HuH-7.5 (cell line): ENCODE measurements at places on chromosomes 1 and 21.
A peak's percentile ranks its signal among the peaks of the same experiment; 100 is the strongest.

GRCh38 chr1:208737161-208737560 is 493.0 kb upstream of the PLXNA2 start:
- no peak for DNase-seq

GRCh38 chr1:58477390-58477789 is 69.1 kb downstream of the OMA1 start:
- DNase-seq, result no peak

DNA sequence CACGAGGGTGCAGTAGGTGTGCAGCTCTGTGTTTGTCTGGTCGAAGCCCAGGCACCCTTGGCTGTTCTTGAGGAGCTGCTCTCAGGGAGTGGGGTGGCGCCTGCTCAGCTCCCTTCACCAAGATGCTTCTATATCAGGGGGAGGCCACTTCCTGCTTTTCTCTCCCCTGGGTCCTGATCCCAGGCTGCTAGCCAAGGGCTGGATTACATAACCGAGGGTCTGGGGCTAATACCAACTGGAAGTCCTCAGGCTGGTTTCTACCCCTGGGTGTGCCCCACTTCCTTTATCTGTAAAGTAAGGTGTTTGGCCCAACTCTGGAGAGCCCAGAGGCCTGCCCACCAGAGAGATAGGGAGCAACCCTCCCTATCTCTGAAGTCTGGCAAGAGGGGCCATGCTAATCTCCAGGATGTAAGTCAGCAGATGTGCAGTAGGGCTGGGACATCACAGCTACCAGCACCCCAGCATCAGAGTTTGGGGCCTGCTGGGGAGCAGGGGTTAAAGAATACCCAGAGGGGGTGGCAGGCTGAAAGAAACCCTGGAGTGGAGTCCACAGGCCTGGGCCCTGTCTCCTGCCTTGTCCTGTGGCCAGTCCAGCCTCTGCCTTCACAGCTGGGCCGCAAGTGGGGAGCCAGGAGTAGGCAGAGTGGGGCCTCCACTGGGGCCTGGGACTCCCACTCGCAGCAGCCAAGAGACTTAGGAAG is 2.1 kb downstream of the SELENBP1 start:
- no peak for DNase-seq

GRCh38 chr1:8155528-8156186 is 129.5 kb upstream of the ERRFI1 start:
- DNase-seq, result no peak

DNA sequence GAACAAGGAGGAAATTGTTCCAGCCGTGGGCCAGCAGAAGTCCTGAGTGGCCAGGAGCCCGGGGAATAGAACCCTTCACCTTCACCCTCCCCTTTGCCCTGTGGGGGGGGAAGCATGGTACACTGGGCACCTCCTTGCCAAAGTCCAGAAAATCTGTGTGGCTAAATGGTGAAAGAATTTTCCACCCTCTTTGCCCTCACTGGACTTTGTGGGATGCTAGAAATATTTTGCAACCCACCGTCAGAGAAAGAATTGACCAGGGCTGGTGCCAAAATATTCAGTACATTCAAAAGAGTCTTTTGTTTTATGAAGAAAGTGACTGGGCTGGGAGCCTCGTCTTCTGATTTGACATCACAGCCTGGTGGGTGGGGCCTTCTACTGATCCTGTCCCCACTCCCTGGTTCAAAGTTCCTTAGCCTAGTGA is 14.6 kb downstream of the NFASC start:
- DNase-seq, result no peak

DNA sequence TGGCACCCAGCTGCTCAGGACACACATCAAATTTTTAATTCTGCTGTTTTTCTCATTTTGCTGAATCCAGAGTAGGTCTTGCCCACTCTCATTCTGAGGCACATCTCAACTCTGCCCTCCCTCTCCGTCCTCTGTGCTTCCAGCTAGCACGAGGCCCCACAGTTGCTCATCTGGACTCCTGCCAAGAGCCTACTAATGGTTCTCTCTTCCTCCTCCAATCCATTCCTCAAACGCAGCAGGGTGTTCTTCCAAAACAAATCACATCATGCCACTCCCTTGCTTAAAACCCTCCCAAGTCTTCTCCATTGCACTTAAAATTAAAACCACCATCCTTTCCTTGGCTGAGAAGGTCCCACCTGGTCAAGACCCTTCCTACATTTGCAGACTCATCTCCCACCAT is 49.8 kb upstream of the SCAF4 start:
- no peak for DNase-seq

- no peak for DNase-seq
Observed at GRCh38 chr1:175494011-175494554, 249.3 kb downstream of the TNR start.

- DNase-seq, result peak; percentile 89
Observed at GRCh38 chr1:3283849-3284248, 170.6 kb upstream of the ARHGEF16 start.

- no peak for DNase-seq
Observed at GRCh38 chr1:7827126-7827955, 25.5 kb downstream of the UTS2 start.

DNA sequence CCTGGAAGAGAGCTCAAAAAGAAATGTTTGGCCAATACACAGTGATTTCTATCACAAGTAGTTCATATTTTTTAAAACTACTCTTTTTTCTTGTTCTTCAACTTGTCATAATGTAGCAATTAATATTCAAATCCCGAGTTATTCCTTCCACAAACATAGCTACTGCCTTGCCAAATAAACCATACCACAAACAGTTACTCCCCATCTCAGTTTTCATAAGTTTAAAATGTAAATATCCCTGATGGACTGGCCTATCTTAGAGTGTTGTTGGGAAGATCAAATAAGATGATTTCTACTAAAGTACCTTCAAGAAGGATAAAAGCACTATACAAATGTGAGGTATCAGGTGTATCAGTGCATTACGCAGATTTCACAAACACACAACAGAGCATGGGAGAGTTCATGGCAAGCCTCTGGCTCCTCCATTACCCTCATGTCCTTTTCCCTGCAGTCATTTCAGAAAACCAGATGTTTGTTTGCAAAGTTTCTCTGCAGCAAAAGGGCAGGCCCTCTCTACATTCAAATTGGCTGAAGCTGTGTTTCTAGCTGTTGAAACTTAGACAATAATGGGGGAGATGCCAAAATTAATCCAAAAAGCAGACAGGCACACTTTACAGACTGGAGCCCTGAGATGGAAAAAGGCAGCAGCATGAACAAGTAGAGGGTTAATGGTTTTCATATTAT is 16.1 kb downstream of the WLS start:
- no peak for DNase-seq
